Umbilical cord (tissue), 2 donors: ENCODE measurements at places on chromosomes 12 and 14.

DNA sequence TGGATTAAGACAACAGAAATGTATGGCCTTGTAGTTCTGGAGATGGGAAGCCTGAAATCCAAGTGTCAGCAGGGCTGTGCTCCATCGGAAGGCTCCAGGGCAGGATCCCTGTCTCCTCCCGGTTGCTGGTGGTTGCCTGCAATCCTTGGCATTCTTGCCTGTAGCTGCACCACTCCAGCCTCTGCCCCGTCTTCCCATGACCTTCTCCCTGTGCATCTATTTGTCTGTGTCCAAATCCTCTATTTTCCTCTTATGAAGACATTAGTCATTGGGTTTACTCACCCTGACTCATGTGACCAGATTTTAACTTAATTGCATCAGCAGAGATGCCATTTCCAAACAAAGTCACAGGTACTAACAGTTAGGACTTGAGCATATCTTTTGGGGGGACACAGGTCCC is 15.1 kb downstream of the TUNAR start:
- no peak for DNase-seq

DNA sequence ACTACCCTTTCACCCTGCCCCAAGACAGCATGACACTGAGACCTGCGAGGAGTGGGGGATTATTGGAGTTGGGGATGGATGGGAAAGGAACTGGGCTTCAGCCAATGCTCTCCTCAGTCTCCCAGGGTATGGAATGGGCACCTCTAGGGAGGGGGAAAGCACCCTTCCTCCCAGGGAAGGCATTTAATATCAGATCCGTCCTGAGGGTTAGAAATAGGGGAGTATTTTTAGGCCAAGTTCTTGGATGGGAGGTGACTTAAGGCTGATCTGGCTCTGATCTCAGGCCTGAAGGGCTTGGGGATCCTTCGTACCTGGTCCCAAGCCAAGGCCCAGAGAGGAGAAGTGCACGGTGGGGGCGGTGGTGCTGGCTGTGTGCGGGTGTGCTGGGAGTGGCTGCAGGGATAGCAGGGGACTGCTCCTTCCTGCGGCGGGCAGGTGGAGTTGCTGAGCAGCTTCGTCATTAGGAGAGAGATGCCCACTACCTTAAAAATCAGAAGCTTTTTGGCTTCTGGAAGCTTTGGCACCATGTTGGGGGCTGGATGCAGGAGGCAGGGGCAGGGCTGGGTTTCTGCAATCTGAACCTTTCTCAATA is 7.0 kb upstream of the CEBPE start:
- no peak for DNase-seq

GRCh38 chr14:99560922-99561683 is 42.9 kb downstream of the CCDC85C start:
- no peak for DNase-seq

GRCh38 chr14:73323896-73324399 is 86.6 kb downstream of the PAPLN start:
- peak; percentile 35 for DNase-seq

GRCh38 chr12:495466-495865 is 35.7 kb downstream of the B4GALNT3 start:
- DNase-seq: no peak

GRCh38 chr12:121574025-121574424 is 6.8 kb downstream of the KDM2B start:
- DNase-seq: no peak

- DNase-seq: no peak
These were observed 102.9 kb upstream of the RFLNA start for GRCh38 chr12:124191966-124192365.
